ENCODE measurements at places on chromosomes 6 and 20. TPM values are rescaled to one million over a fixed set of nuclear protein-coding genes. Genes with fewer than 3 reads are reported as not detected.

The MCHR2 gene
- total RNA-seq: not detected

The RIMS1 gene
- not detected for total RNA-seq

The MUC21 gene
- total RNA-seq: not detected

The TLDC2 gene
- total RNA-seq: not detected

The GPLD1 gene
- total RNA-seq: 0.62 TPM

The RIPPLY2 gene
- not detected for total RNA-seq

The MAP3K5 gene
- 7.3 TPM for total RNA-seq

DNA sequence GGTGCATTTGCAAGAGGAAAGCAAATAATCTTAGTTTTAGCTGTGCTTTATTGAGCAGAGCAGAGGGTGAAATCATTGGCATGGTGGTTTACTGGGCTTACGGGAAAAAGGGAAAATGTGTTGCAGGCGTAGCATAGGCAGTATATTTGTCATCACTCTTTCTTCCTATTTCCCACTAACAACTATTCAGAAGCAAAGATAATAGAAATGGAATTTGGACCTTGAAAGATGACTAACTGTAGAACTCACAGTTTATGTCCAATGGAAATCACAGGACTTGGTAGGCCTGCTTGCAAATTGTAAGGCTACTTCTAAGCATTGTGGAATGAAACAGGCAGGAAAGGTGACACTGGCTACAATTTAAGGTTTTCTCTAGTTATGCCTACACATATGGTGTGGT lies 611.9 kb upstream of the MAN1A1 start:
- no peaks in the 10 kb centered on the region for H3K27me3 ChIP-seq
- H3K27ac ChIP-seq: no peak overlapping the region
- no peak for DNase-seq
- no peak overlapping the region for H3K4me3 ChIP-seq

GRCh38 chr6:17381424-17382147 lies 11.8 kb upstream of the CAP2 start:
- no peak overlapping the region for H3K27ac ChIP-seq
- H3K4me1 ChIP-seq: no peaks in the 10 kb centered on the region
- peaks cover 4% of the 10 kb centered on the region for H3K27me3 ChIP-seq
- no peak overlapping the region for H3K4me3 ChIP-seq
- H3K36me3 ChIP-seq: no peaks in the 10 kb centered on the region
- DNase-seq: no peak

DNA sequence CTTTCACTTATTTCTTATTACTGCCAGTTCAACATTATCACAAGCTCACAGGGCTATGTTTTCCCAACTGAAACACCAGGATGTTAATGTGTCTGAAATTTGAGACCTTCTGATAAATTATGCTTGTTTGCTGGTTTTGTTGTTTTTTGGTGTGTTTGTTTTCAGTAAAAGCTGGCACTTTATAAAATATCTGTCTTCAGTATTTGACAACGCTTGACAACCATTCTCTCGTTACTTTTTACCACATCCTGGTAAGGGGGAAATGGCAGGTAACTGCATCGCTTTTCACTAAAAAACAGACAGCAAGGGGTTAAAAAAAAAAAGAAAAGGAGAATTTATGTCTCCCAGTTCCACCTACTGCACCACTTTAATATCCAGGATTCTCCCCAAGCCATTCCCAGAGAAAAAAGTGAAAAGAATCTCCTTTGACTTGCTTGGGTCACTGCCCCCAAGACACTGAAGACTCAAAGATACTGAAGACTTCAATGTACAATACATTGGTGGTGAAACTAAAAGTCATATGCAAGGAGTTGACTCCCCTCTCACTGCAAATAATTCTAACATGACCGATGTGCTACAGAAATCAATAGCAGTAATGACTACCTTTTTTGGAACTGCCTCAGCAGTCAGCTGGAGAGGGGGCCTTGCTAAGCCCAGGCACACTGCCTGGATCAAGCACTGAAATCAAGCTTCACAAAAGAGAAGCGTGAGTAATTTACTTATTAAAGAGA lies 88.9 kb downstream of the HIVEP2 start:
- peak overlapping the region; percentile 60 for H3K4me3 ChIP-seq
- DNase-seq: peak; percentile 64
- H3K4me1 ChIP-seq: peaks cover 94% of the 10 kb centered on the region
- peak overlapping the region; percentile 90 for H3K27ac ChIP-seq
- H3K36me3 ChIP-seq: peaks cover 40% of the 10 kb centered on the region

DNA sequence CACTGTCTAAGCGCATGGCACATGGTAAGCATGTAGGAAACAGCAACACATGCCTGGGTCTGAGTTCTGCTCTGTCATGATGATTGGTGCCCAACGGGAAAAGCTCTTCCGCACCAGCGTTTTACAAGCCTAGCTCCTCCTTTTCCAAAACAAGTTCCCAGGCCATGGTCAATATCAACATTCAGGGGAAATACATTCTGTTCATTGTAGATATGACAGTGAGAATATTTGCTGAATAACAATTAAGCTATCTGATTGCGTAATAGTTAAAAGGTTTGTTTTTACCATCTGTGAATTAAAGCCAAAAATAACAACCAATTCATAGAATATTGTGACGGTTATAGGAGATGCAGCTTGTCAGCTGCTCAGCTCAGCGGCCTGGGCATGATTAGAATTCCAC lies 404.3 kb upstream of the SLC35B3 start:
- H3K27me3 ChIP-seq: no peaks in the 10 kb centered on the region
- no peak overlapping the region for H3K27ac ChIP-seq
- H3K4me3 ChIP-seq: no peak overlapping the region
- DNase-seq: no peak

DNA sequence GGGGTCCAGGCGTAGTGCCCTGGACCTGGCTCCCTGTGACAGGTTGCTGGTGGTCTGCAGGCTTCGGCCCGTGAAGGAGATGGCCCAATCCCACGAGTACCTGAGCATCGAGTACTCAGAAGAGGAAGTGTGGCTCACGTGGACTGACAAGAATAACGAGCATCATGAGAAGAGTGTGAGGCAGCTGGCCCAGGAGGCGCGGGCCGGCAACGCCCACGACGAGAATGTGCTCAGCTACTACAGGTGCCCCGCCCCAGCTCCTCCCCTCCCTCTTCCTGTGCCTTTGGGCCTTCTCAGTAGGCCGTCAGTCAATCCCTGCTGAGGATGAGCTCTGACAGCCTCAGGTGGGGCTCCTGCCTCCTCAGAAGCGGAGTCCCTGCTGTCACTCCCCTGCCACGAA lies 42.6 kb downstream of the UQCC2 start:
- H3K36me3 ChIP-seq: peaks cover 30% of the 10 kb centered on the region
- H3K27me3 ChIP-seq: no peaks in the 10 kb centered on the region
- DNase-seq: peak; percentile 78
- peak overlapping the region; percentile 9 for H3K27ac ChIP-seq
- H3K4me1 ChIP-seq: peaks cover 16% of the 10 kb centered on the region

DNA sequence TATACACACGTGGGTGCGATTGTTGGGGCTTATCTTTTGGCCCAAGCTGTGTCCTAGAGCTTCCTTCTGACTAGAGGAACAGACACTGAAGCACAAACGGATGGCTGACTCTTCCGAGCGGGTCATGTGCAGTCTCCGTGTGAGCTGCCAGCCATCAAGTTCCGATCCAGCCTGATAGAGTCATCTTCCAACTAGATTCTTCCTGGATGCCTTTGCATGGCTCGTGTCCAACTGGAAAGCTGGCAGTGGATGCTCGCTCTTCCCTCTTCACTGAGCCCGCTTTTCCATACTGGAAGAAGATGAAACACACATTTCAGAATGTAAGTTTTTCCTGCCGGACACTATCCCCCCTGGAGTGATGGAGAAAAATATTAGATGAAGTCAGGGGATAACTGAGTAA lies 148.1 kb downstream of the SCML4 start:
- H3K4me1 ChIP-seq: peaks cover 5% of the 10 kb centered on the region
- no peak overlapping the region for H3K27ac ChIP-seq
- H3K27me3 ChIP-seq: no peaks in the 10 kb centered on the region

DNA sequence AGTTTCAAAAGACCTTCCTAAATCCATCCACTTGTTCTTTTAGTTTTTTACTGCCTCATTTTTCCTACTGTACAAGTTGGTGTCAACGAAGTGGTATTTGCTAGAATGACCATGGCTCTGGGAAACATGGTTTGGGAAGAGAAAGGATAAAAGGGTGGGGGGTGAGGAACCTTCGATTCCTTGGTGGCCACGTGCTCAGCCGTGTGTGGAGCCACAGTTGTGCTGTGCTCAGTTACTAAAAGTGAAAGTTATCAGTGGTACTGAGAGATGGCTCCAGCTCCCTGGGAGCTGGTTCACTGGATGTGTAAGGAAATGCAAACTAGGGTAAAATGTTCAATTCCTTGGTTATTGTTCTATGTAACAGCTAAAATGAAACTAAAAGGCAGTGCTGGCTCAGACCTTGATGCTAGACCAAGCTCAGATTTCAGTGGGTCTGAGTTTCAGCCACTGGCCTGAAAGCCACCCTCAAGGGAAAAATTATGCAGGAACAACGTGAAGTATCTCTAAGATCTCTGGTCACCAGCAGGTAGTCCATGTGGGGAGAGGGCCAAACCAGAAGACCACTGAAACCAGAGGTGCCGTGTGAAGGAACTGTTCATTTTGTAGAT lies 7.4 kb upstream of the SLC22A2 start:
- no peaks in the 10 kb centered on the region for H3K36me3 ChIP-seq
- DNase-seq: no peak
- H3K27me3 ChIP-seq: no peaks in the 10 kb centered on the region

DNA sequence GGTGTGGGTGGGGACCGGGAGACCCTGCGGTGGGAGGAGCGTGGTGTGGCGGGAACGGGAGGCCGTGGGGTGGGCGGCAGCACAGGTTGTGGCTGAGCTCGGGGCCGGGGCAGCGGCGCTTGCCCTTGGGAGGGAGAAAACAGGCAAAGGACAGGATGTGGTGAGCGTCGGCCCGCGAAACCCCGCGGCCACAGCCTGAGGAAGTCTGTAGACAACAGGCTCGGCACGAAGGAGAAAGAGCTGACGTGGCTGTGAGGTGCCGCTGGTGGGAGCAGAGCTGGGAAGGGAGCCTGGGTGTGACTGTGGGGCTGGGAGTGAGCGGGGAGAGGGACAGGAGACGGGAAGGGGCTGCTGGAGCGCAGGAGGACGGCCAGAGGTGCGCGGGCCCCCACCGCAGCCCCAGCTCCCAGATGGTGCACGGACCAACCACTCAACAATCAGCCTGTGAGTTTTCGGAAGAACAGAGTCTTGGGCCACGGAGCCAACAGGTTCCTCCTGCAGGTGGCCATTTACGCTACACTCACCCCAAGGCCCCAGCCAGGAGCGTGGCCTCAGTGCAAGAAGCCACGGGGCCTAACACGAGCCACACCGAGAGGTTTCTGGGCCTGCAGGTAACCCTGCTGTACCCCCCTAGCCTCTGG lies 202.8 kb downstream of the DLL1 start:
- H3K4me3 ChIP-seq: peak overlapping the region; percentile 70
- no peaks in the 10 kb centered on the region for H3K36me3 ChIP-seq
- H3K4me1 ChIP-seq: peaks cover 28% of the 10 kb centered on the region
- no peaks in the 10 kb centered on the region for H3K27me3 ChIP-seq
